ENCODE measurements at places on chromosomes 5 and 9.

GRCh38 chr5:178433273-178433775 lies 156.9 kb downstream of the COL23A1 start:
- no peak for DNase-seq

GRCh38 chr9:75087289-75087823 lies 599 bp downstream of the NMRK1 start:
- no peak for DNase-seq

DNA sequence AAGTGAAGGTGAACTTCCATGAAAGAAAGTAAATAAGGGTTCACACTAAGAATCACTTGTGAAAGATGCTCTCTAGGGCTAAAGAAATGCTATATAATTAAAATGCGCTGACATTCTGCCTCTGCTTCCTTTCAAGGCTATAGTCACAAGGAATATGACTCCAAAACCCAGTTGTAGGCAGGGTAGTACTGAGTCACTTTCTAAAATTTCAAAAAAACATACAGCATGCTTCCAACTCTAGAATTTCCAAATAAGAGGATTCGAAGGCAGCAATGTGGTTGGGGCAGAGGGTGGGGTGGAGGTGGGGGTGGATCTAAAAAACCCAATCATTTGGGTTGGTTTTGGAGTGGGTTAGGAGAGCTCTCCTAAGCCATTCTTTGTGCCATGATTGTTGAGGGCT lies 84.6 kb downstream of the HMHB1 start:
- DNase-seq, result no peak

GRCh38 chr5:96734871-96735325 lies 72.7 kb downstream of the CAST start:
- DNase-seq, result no peak

- DNase-seq, result no peak
Observed at GRCh38 chr5:82466986-82467561, 188.9 kb upstream of the RPS23 start.
